ENCODE measurements at places on chromosomes 7 and 10.

DNA sequence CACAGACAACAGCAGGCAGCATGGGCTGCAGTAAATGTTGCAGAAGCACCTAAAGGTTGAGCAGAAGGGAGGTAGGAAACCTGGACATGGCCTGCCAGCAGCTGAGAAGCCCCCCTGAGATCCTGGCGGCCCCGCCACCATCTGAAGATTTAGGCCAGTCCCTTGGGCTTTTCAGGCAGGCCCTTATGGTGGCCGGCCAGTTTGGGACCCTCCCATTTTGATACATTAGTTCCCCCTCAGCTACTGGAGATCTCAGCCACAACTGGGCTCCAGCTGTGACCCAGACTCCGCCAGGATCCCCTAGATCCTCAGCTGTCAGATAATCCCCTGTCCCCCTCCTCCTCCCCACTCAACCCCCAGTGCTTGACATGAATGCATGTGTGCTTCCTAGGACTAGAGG is 34.4 kb downstream of the ZNF783 start:
- no peak for DNase-seq

DNA sequence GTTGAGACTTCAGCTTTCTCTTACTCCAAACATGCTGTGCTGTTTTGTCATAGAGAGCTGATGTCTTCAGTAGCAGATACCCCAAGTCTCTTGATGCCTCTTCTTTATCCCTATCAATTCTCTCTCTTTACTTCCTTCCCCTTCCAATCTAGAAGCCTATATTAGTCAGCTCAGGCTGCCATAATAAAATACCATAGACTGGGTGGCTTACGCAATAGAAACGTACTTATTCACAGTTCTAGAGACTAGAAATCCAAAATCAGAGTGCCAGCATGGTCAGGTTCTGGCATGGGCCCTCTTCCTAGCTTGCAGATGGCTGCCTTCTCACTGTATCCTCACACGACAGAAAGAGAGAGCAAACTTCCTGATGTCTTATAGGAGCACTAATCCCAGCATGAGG is 9.0 kb upstream of the GARS1 start:
- no peak for DNase-seq

DNA sequence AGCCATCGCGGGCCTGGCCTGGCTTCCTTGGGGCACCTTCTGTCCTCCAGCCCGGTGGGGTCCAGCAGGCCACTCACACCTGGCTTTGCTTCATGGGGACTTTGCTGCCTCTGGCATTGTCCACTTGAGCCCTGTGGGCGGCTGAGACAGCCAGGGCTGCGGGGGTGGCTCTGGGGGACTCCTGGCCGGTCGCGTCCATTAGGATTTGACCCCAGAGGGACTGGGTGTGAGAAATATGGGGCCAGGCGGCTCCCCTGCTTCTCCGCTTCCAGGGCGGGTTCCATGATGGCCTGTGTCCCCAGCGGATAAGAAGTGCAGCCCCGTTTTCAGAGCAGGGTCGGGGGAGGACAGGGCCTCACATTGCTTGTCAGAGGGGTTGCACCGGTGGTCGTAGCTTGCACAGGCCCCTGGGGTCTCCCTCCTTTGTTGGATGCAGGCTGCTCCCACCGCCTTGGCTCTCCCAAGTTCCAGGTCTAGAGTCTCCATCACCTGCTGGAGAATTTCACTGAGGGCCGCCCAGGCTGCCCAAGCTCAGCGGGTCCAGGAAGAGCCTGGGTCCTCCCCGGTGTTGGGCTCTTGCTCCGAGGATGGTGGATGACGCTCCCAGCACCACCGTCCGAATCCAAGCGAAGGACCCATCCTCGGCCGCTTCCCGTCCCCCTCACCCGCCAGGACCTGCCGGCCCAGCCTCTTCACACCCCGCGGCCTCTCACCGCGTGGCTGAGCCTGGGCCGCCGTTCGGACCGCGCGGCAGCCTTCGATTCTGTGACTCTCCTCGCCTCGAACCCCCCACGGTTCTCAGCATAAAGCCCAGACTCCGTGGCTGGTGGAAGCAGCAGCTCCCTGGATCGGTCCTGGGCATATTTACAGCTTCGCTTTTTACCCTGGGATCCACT is 140.1 kb downstream of the DYNC2I1 start:
- DNase-seq, result no peak

DNA sequence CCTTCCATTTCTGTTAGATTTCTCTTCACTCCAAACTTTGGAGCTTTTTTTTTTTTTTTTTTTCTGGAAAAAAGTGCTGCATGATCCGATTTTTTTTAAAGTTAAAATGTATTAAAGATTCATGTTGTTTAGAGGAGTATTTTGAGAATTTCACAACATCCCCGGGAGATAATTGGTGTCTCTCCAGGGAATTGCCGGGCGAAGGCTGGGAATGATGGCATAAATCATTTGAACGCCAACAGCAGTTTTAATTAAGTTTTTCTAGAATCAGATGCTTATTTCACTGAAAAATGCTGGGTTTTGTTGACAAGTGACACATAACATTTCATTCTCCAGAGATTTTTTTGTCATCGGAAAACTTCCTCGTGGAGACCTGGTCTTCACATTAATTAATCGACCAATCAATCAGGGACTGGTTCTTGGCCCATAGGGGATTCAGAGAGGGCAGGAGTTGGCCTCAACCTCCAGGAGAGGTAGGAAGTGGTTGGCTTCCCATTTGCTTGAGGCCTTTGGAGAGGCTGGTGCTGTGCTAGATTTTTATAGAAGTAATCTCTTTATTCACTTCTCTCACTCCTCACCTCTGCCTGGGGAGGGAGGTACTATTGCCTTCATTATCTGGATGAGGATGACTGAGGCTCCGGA is 439.4 kb downstream of the TYW1 start:
- no peak for DNase-seq

GRCh38 chr10:96283756-96284155 is 12.4 kb upstream of the BLNK start:
- DNase-seq, result no peak

DNA sequence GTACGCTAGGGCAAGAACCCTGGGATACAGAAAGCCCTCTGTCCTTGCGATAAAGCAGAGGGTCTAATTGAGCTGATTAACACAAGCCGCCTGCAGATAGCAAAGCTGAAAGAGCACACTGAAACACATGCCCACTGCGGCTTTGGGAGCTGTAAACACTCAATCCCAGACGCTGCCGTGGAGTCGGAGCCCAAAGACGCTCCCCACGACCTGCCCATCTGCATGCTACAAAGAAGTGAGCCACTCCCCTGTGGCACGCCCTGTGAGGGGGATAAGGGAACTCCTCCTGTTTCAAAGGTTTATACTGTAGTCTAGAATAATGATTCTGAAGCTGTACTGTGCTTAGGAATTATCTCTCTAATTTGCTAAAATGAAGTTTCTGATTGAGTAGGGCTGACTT is 985.6 kb upstream of the GHITM start:
- no peak for DNase-seq

GRCh38 chr7:76340617-76341131 is 18.1 kb downstream of the YWHAG start:
- no peak for DNase-seq

Data from NCI-H1105 treated with DMSO at 0.1 percent for 48 hours (cell line).